Metanephros (tissue), 2 donors: ENCODE measurements at places on chromosomes 1 and 21. TPM values are rescaled to one million over a fixed set of nuclear protein-coding genes. Genes with fewer than 3 reads are reported as not detected.

The B3GALT5 gene
- total RNA-seq = 1.9 TPM

The FCER1G gene
- 21.9 TPM for total RNA-seq

The CSF3R gene
- total RNA-seq = 30.0 TPM

The NEGR1 gene
- total RNA-seq = 4.1 TPM
